ENCODE measurements at places on chromosomes 11 and 22.
A peak's percentile ranks its signal among the peaks of the same experiment; 100 is the strongest.

DNA sequence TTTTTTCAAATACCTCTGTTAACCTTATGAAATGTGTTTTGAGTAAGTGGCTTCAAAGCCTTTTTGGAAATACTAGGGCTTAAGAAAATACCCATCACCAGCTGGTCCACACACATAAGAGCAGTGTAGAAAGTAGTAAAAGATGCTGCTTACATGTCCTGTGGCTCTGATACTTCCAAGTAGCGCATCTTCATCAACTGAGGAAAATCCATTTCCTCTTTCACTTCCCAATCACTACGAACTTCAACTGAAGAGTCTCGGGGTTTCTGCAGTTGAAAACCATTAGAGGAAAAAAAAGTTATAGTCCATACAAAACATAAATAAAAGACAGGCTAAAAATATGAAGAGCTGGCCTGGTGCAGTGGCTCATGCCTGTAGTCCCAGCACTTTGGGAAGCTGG lies 8.5 kb downstream of the EIF3D start:
- DNase-seq, result no peak

- DNase-seq, result no peak
Measured at GRCh38 chr11:3173795-3174194, 8.7 kb upstream of the OSBPL5 start.

DNA sequence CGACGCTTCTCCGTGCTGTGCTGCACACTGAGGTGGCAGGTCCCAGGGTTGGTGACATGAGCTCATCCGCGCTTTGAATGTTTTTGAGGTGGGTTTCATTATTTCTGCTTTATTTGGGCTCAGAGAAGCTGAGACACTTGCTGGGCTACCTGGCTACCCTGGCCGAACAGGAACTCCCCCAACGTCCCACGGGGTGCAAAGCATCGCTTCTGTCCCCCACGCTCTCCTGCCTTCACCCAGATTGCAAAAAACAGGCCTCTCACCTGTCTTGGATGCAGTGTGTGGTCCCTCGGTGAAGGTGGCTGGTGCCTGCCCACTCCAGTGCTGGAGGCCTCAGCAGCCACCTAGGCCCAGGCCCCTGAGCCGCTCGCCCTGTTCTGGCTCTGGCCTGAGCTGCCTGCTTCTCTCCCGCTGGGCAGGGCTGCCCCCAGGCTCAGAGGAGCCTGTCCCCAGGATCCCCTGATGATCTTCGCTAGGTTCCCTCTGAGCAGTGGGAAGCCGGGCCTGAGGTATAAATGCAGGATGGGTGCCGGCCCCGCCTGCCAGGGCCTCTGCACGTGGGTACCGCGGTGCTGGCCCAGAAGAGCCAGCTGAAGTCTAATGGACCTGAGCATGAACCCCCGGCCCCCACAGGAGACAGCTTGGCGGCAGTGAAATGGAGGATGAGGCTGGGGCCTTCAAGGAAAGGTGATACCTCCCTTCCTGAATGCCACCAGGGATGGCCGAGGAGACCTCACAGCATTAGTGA lies 15.8 kb upstream of the MRGPRD start:
- DNase-seq, result no peak

DNA sequence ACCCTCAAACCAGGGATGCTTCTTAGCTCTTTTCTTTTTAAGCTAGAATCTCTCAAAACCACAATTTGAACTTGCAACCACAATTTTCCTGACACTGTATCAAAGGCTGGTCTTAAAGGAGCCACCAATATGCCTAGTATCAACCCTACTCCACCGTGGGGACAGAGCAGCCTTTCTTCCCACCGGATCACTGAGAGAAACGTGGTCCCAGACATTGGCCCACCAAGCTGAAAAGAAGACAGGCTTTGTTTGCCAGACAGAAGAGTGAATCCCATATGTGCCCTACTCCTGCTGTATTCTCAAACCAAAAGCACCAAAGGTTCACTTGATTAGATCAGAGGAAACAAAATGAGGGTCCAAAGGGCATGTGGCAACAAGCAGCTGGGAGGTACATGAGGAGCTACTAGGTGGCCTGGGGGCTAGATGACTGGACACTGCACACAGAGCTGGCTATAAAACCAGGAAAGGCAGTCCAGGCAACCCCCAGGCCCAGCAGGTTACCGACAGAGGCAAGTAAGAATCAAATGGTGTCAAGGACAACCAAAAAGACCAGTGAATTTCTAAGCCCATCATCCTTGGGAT lies 3.6 kb upstream of the VWCE start:
- no peak for DNase-seq

- DNase-seq, result no peak
Measured at GRCh38 chr11:117950301-117950700, 21.1 kb upstream of the TMPRSS13 start.

GRCh38 chr11:58887452-58887851 lies 42.9 kb upstream of the GLYATL2 start:
- DNase-seq, result no peak

- DNase-seq, result no peak
Measured at GRCh38 chr11:130813196-130813595, 103.1 kb downstream of the SNX19 start.

GRCh38 chr22:47808886-47809620 lies 1046.6 kb downstream of the TBC1D22A start:
- no peak for DNase-seq

- DNase-seq, result no peak
Measured at GRCh38 chr22:46349238-46349637, 13.7 kb downstream of the TRMU start.

DNA sequence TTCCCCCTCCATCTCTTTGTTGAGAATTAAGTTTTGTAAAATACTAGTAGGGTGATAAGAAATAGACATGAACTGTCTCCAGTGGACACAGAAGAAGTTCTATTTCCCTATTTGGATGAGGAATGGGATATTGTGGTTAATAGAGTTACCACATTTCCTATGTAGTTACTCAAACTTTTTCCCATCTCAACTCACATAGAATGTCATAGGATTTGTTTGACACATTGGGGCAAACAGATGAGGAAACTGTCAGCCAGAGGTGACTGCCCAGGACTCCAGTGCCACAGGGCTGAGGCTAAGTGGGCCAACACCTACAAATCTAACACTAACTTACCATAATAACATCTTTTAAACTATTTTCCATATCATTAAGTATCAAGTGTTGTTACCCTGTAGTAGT lies 58.3 kb downstream of the CCDC83 start:
- DNase-seq, result no peak

- no peak for DNase-seq
Measured at GRCh38 chr11:22976146-22976545, 115.9 kb upstream of the CCDC179 start.

GRCh38 chr11:31822175-31822926 lies 11.2 kb upstream of the PAX6 start:
- no peak for DNase-seq

GRCh38 chr11:64357904-64358535 lies 942 bp upstream of the RPS6KA4 start:
- no peak for DNase-seq

GRCh38 chr11:107998761-107999160 lies 9.9 kb upstream of the CUL5 start:
- DNase-seq, result no peak

DNA sequence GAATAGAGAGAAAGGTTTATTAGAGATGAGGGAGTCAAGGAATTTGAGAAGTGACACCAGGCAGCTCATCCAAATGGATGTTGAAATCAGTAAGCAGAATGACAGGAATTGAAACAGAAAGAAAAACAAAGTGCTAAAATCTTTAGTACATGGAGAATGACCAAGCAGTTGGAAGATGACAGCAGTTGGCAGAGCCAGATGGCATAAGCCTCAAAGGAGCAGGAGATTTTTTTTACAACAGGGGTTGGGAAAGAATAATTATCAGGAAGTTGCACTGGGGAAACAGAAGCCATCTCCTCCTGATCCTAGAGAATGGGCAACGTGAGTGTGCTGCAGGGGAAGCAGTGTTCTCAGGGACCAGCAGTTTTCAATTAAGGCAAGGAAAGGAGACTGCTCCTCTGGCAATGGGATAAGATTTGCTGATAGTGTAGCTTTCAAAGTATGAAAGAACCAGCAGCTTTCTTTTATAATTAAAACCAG lies 28.9 kb downstream of the RAB39A start:
- DNase-seq, result no peak

- DNase-seq, result peak; percentile 13
Measured at GRCh38 chr11:76371170-76371569, 9.8 kb downstream of the THAP12 start.

DNA sequence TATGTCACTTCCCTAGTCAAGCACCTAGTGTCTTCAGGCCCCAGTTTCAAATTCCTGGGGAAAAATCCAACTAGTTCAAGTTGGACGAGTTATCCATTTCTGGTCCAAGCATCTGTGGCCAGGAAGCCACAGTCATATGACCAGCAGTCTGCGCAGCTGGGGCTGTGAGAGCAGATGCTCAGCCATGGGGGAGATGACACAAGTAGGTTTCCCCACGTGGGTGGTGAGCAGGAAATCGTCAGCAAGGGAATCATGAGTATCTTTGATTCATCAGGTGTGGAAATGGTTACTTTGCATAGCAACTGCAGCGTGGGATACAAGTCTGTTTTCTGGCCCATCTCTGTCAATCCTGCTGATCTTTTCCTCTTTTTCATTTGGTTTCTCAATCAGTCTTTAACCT lies 185.3 kb downstream of the C11orf91 start:
- no peak for DNase-seq

- no peak for DNase-seq
Measured at GRCh38 chr11:125358254-125358840, 137.7 kb downstream of the FEZ1 start.

DNA sequence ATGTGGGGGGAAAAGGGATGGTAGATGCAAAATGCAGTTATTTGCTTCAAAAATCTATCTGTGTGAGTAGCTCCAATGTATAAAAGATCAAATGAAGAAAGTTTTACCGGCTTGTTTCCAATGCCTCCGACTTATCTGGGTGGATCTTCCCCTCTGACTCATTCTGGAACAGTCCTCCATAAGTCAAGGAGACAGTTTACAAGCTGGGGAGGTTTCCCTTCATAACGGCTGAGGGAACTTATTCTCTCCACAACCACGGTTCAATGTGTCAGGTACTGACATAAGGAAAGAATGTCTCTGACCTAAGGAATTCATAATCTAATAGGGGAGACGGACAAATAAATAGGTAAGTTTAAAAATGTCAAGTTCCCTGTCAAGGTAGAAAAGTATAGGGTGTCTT lies 49.7 kb upstream of the BIRC3 start:
- no peak for DNase-seq

GRCh38 chr11:64769283-64769682 lies 9.1 kb downstream of the SF1 start:
- no peak for DNase-seq

DNA sequence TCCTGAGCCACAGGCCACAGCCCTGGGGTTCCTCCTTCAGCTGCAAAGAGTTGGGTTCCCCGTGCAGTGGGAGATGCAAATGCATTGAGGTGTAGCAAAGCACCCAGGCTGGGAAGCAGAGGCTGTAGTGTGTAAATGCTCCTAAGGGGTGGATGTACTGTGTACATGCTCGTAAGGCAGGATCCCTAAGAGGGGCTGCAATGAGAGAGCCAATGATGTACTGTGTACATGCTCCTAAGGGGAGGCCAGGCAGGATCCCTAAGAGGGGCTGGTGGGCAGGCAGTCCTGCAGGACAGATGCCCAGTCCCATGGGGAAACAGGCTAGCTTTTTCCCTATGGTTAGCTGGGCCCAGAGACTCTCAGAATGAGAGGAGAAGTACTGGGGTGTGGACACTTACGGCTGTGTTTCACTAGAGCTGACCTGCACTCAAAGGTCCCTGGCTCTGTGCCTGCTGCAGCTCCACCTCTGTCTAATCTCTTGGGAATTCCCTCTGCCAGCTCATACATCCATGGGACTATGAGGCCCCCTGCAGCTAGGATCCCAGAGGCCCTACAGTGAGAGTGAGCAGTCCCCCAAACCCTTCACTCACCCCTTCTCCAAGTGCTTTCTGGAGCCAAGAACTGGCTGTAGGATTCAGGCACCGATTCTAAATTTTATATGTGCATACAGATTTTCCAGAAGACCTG lies 261.9 kb upstream of the LUZP2 start:
- no peak for DNase-seq

DNA sequence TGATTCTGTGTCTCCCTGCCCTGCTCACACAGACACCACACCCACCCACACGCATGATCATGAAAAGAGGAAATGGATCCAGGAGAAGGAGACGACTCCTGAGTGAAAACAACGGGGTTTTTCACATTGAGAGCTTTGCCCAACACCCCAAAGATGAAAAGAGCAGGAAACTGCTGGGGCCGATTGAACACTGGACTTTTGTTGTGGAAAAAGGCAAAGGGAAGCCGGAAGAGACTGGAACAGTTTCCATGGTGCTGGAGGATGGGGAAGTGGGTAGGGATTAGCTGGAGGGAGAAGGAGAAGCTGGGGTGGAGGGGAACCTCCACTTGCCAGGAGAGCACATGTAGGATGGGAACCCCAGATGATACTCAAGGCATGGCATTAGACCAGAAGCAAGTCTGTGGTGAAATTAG lies 5.2 kb upstream of the SLC43A3 start:
- no peak for DNase-seq

DNA sequence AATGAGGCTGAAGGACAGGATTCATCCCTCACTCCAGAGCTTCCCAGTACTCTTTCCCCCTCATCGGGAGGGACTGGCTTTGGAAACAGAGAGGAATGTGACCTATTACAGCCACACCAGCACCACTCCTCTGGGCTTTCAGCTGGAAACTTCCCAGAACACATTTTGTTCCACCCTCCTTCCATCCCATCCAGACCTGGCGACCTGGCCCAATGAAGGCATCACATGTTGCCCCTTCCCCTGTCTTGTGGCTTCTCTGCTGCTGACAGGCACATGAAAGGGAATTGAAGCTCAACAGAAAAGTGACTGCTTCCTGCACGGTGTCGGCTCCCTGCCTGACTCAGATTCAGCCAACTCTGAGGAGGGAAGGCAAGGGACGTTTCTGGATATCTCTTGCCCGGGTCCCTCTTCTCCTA lies 19.1 kb downstream of the IRAG1 start:
- DNase-seq, result no peak

DNA sequence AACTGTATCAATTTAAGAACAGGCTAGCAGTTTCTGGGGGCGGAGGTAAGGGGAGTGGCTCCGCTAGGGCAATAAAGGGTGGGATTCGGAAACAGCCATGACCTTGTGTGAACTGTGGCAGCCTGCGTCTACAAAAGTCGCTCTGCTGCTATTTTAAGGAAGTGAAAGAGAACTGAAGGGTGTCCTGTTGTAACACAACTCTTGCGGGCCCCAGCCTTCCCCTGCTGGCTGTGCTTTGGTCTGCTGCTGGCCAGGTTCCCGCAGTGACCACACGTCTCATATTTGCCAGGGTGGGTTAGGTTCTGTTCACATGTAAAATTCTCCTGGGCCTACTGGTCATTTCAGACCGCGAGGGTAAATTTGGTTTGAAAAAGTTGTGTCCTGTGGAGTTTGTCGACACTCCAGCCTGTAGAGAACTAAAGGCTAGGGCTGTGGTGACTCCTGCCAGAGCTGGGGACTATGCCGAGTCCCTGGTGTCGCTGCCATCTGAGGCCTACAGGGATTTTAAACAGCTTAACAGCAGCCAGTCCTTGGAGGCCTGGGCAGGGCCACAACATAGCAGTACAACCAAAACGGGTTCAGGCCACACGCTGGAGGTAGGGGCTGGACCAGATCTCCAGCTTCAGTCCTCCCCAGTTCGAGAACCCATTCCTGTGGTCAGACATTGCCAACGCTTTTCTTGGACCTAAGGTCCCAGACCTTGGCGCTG lies 1.1 kb upstream of the PPFIBP2 start:
- no peak for DNase-seq

- no peak for DNase-seq
Measured at GRCh38 chr11:118232659-118233058, 7.8 kb upstream of the JAML start.

- DNase-seq, result no peak
Measured at GRCh38 chr11:115391160-115391559, 113.1 kb downstream of the CADM1 start.
